Right lobe of liver (tissue), 6 donors: ENCODE measurements at places on chromosomes 12 and 14. TPM values are rescaled to one million over a fixed set of nuclear protein-coding genes. Genes with fewer than 3 reads are reported as not detected.

The CMTM5 gene
- total RNA-seq: not detected

GRCh38 chr12:45200491-45201043 lies 15.3 kb upstream of the ANO6 start:
- H3K4me1 ChIP-seq: peaks cover 35% of the 10 kb centered on the region
- no peaks in the 10 kb centered on the region for H3K27me3 ChIP-seq
- no peaks in the 10 kb centered on the region for H3K36me3 ChIP-seq
- no peak overlapping the region for H3K4me3 ChIP-seq
- H3K27ac ChIP-seq: peak overlapping the region; percentile 71

DNA sequence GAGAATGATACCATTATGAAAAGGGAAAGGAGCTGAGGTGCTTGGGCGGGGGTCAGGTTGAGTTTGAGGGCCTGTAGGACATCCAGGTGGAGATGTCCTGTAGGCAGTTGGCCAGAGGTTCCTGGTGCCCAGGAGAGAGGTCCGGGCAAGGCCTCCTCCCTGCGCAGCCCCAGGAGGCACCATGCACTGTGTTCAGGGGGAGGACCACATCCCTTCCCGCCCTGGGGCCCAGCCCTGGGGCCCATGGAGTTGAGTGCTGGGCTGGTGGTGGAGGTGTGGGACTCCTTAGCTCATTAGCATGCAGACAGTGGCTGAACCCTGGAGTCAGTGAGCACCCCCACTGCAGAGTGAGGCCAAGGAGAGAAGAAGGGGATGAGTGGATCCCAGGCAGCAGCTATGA lies 5.7 kb upstream of the FAIM2 start:
- no peaks in the 10 kb centered on the region for H3K27me3 ChIP-seq
- no peaks in the 10 kb centered on the region for H3K36me3 ChIP-seq
- no peaks in the 10 kb centered on the region for H3K4me1 ChIP-seq

- no peak overlapping the region for H3K27ac ChIP-seq
- no peaks in the 10 kb centered on the region for H3K4me1 ChIP-seq
- H3K36me3 ChIP-seq: no peaks in the 10 kb centered on the region
- no peak overlapping the region for H3K4me3 ChIP-seq
- H3K27me3 ChIP-seq: no peaks in the 10 kb centered on the region
Observed at GRCh38 chr12:51225771-51226170, 7.9 kb upstream of the POU6F1 start.

DNA sequence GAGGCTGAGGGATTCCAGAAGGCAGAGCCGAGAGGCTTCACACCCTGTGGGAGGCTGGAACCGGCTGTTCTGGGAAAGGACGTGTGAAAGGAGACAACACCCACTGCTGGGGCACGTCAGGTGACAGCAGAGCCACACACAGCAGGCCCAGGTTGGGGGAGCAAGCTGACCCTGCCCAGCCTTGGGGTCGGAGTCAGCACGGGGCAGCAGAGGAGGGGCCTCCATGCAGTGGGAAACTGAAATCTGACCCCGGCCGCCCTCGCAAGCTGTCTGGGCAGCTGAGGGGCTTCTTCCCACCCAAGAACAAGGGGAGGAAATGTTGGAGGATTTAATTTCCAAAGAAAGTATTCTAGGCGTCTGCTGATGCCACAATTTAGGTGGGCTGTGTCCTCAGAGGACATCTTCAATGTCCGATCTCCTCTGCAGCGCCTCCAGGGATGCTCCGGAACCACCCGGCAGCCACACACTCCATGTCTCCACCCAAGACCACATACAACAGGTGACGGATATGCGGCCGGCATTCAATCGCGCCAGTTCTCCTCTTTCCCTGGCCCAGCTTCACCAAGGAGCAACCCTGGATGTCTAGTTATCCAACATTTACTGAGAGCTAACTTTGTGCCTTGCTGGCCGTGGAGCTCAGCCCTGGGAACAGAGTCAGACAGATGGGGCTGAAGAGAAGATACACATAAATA lies 30.7 kb downstream of the SNRNP35 start:
- no peak overlapping the region for H3K27ac ChIP-seq
- no peaks in the 10 kb centered on the region for H3K27me3 ChIP-seq

- H3K27ac ChIP-seq: no peak overlapping the region
- H3K4me1 ChIP-seq: no peaks in the 10 kb centered on the region
- H3K36me3 ChIP-seq: no peaks in the 10 kb centered on the region
- H3K4me3 ChIP-seq: no peak overlapping the region
- peak; percentile 62 for DNase-seq
Observed at GRCh38 chr12:121530600-121531355, 50.0 kb downstream of the KDM2B start.
